ENCODE measurements at places on chromosomes 7 and 10. TPM values are rescaled to one million over a fixed set of nuclear protein-coding genes. Genes with fewer than 3 reads are reported as not detected.

- no peak for DNase-seq
Measured at GRCh38 chr10:86258941-86259340, 107.7 kb downstream of the GRID1 start.

GRCh38 chr7:2109936-2110609, 122.7 kb downstream of the MAD1L1 start:
- peak; percentile 16 for DNase-seq

- no peak for DNase-seq
Measured at GRCh38 chr10:113094114-113094486, 144.1 kb downstream of the TCF7L2 start.

GRCh38 chr7:76300166-76300731, 2.2 kb upstream of the HSPB1 start:
- DNase-seq = no peak

INHBA gene
- total RNA-seq = 1.0 TPM

DNA sequence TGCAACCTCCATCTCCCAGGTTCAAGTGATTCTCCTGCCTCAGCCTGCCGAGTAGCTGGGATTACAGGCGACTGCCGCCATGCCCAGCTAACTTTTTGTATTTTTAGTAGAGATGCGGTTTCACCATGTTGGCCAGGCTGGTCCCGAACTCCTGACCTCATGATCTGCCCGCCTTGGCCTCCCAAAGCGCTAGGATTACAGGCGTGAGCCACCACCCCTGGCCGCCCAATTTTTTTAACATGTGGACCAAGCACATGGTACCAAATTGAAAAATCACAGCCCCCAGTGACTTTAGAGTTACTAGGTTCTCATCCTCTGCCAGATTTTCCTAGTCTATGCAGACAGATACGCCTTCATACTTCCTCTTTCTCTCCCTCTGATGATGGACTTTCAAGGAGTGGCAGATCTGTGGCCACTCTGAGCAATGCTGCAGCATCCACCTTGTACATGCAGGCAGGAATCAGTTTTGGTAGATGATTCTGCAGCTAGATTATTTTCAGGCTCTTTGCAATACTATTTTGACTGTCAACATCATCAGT, 34.0 kb upstream of the EZH2 start:
- DNase-seq = no peak

DNA sequence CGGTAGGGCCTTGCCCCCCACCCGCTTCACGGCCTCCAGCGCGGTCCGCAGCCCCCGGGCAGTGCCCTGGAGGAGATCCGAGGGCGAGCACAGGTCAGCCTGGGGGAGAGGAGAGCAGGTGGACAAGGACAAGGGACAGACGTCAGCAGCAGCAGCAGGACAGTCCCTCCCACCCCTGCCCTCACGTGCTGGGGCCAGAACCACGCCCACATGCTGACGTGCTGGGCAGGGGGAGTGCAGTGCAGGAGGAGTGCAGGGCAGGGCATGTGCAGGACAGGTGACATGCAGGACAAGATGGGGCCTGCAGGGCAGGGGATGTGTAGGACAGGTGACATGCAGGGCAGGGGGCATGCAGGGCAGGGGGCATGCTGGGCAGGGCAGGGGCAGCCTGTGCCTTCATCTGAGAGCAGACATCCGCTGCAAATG, 1.5 kb upstream of the SAP25 start:
- DNase-seq = no peak

DKK1 gene
- total RNA-seq = not detected

DNA sequence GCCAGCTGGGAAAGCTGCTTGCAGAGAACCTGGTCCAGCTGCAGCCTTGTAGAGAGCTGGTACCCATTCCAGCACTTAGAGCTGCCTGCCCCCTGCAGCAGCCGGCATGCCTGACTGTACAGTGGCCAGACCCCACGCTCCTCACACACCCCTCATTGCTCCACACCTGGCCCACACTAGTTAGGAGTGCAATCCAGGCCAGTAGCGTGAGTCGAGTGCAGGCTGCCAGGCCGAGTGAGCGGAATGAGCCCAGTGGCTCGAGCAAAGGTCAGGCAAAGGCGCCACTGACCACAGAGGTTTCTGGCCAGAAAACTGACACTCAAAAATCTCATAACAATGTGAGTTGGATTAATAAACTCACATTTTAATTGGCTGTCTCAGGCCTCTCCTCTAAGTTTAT, 921.7 kb upstream of the KCND2 start:
- no peak for DNase-seq

NEURL1 gene
- 2.2 TPM for total RNA-seq

- no peak for DNase-seq
Measured at GRCh38 chr10:107129000-107129399, 35.5 kb downstream of the SORCS1 start.

- DNase-seq = no peak
Measured at GRCh38 chr10:97150616-97151015, 35.1 kb downstream of the SLIT1 start.

GRCh38 chr7:154907651-154908620, 95.0 kb downstream of the PAXIP1 start:
- no peak for DNase-seq

DNA sequence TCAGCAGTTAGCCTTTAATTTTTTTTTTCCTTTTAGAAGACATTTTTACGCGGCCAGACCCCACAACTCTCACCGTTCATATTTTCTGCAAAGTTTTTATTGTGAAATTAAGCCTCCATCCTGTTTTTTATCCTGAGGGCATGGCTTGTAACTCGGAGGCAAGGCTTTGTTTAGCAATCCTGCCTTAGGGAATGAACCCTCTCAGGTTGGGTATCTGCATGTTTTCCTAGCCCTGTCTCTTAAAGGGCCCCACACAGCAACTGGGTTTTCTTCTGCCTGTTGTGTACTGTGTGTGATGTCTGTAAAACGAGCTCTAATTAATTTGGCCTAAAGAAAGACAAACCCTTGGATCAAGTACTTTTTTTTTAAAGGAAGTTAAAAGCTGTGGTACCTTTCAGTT, 130.2 kb upstream of the COBL start:
- DNase-seq = no peak

GRCh38 chr7:50629238-50629901, 64.2 kb upstream of the DDC start:
- DNase-seq = peak; percentile 5

DNA sequence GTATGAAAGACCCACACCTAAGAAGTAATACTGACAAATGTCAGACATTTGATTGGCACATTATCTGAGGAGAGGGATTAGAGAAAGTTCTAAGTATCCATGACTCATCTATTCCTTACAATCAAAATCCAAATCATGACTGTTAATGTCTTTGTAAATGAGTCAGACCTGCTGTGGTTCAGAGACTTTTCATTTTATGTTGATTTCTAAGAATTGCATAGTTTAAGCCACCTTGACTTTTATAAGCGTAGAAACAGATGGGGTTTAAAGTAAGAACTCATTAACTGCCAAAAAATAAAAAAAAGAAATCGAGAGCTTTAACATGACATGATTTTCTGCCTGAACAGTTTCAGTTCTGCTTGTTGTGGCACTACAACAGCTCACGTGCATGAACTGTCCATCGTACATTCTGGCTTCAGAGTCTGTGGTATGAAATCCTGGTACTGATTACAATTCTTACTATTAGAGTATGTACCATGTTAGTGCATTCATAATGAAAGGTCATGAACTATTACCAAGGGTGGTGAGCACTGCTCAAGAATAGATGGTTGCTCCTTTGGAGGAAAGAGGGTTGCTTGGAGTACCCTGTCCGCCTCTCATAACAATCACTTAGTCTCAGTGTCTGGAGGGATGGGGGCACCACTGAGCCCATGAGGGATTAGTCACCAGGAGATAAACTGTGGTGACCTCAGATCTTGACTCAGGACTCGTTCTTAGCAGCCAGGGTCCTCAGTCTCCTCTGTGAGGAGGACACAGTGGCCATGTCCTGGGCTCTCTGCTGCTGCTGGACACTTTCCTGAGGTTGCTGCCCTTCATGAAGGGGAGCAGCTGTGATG, 42.2 kb downstream of the ACSM6 start:
- DNase-seq = no peak

DNA sequence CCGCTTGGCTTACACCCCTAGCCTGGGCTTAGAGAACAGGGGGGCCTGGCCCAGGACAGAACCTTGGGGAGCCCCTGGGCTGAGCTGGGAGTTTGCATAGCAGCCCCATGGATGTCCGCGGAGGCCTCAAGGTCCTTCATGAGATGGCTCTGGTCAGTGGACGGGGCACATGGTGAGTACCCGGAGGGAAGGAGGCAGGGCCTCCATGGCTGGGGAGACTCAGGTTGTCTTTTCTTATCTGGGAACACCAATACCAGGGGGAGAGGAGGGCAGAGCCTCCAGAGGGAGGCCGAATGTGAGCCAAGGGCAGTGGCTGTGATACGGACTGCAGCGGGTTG, 64.8 kb downstream of the GLRX3 start:
- DNase-seq = no peak

- DNase-seq = no peak
Measured at GRCh38 chr10:29882766-29883165, 176.6 kb downstream of the JCAD start.

DNA sequence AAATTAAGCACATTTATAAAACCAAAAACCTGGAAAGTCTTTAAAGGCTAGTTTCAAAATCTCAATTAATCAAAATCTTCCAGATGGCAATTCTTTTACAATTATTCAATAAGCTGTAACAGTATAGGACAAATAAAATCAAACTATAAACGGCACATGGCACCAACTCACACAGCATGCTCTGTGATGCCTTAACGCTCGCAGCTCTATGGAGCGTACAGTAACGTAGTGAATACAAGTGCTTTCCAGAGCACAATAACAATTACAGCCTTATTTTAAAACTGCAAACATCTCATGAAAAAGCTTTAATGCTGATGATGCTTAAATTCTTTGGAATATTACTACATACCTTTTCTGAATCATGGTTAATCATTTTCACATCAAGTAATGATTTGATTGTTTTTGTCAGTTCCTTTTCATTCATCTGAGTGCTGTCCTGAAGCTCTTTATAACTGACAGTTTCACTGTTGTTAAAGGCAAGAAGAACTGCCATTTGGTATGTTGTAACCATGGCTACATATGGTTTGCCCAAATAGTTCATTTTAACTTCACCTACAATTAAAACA, 74.2 kb downstream of the CUL2 start:
- no peak for DNase-seq

FAM25G gene
- not detected for total RNA-seq

PLEKHS1 gene
- total RNA-seq = not detected

PCLO gene
- not detected for total RNA-seq

DNA sequence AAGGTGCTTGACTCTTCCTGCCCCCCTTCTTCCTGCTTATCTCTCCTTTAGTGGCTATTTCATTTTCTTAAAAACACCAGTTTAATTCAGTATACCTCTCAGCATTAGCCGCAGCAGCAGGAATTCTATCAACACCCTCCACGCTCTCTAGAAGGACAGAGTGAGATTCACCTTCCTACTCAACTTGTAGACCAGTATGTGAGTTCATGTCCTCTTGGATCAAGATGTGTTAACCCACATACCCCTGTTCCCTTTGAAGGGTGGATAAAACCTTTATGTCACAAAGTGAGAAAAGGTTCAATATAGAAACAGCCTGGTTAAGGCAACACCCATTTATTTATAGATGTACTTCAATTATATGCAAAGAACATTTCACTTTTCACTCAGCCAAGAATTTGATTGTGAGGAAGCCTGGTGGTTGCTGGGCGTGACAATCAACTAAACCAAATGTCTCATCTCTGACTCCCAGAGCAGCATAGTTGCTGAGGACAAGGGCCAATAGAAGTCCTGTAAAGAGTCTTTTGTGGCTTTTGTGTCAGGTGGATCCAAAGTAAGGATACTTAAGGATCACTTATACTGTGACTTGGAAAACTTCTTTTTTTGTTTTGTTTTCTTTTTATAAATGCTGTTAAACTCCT, 617.1 kb downstream of the SORCS3 start:
- no peak for DNase-seq

DNA sequence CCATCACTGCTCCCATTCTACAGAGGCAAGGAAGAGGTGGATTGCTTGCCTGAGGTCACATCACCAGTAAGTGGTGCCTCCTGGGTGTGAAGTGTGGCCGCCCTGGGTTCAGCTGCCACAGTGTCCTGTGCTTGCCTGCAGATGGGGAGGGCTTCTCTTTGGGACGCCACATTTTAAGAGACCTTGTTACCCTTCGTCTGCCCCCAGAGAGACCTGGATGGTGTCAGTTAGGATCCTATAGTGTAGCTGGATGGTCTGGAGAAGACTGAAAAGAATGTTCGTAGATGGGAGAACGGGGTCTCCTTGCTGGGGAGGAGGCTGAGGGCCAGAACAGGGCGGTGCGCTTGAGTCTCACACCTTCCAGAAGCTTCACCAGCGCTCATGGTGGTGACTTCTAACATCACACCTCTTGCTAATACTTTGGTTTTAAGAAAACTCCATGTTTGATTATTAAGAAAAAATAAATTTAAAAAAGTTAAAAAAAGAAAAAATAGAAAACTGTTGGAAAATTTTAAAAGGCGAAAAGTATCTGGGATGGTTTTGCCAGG, 2.3 kb downstream of the DOCK1 start:
- no peak for DNase-seq

CPEB3 gene
- 1.9 TPM for total RNA-seq

DNA sequence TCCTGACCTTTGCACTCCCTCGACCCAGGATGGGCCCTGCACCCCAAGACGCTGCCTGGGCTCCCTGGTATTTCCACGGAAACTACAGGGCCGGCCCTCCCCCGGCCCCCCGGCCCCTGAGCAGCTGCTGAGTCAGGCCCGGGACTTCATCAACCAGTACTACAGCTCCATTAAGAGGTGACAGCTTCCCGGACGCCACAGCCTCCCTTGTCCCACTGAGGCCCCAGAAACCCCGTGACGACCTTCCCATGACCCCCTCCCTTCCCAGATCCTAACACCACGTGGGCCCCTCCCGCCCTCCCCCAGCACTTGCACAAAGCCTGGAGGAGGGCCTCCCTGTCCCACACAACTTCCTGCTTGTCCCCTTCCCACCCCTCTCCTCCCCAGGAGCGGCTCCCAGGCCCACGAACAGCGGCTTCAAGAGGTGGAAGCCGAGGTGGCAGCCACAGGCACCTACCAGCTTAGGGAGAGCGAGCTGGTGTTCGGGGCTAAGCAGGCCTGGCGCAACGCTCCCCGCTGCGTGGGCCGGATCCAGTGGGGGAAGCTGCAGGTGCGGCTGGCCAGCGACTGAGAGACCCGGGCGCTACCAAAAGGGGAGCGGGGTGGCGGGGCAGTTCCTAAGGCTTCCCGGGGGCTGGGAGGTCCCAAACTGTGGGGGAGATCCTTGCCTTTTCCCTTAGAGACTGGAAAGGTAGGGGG, 5.7 kb downstream of the NOS3 start:
- DNase-seq = no peak

All from activated T-helper 2 cell treated with anti-CD3 and anti-CD28 coated beads, Interferon-gamma antibody, Interleukin-2, Interleukin-4, amounts not matched to agents 10 μg/mL and 5 μg/mL and 100 μg/mL, durations not matched to agents 14 hours and 24 hours and 36 hours (primary cell).